NB4 (cell line): ENCODE measurements at places on chromosomes 1 and 21.

- peak; percentile 87 for DNase-seq
These were observed 56.2 kb downstream of the ST3GAL3 start for GRCh38 chr1:43763497-43763973.

DNA sequence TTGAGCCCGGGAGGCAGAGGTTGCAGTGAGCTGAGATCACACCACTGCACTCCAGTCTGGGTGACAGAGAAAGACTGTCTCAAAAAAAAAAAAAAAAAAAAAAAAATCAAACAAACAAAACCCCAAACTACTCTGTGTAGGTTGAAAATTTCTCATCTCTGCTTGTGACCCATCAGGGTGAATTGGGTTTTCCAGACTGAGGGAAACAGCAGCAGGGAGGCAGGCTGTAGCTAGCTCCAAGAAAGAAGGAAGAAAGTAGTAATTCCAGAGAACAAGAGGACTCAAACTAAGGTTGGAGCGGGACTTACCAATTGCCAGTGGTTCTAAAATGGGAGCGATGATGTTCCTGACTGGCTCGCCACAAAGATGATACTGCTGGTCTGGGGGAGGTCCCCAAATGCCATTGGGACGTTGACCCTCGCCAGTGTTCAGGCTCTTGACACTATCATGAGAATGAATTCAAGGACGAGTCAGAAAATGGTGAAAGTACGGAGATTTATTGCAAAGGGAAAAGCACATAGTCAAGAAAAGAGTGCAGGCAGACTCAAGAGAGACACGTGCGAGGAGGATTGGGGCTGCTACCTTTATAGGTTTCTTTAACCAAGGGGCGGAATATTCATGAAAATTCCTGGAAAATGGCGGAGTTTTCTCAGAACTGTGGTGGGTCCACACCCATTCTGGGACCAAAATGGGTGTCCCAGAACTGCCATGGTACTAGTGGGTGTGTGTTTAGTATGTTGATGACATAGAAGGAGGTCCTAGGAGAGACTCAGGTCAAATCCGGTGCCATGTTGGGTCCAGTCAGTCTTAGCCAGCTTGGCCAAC is 13.4 kb downstream of the AADACL4 start:
- no peak for DNase-seq

DNA sequence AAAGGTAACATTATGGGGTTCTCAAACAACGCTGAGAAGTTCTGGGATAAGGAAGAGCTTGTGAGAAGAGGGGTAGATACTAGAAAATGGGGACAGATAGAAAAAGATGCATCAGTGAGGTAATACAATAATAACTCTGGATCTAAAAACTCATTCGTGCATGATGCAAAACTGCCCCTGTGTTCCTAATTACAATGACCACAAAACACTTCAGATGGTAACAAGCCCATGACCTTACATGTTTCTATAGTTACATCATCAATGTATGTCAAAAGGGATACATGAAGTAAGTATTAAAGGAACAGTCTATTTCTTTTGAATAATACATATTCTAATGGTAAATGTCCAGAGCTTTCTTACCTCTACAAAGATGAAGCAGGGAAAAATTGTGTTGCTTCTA is 110.6 kb upstream of the PLPPR5 start:
- DNase-seq = no peak

GRCh38 chr21:42398436-42399028 is 2.7 kb upstream of the TMPRSS3 start:
- peak; percentile 24 for DNase-seq

DNA sequence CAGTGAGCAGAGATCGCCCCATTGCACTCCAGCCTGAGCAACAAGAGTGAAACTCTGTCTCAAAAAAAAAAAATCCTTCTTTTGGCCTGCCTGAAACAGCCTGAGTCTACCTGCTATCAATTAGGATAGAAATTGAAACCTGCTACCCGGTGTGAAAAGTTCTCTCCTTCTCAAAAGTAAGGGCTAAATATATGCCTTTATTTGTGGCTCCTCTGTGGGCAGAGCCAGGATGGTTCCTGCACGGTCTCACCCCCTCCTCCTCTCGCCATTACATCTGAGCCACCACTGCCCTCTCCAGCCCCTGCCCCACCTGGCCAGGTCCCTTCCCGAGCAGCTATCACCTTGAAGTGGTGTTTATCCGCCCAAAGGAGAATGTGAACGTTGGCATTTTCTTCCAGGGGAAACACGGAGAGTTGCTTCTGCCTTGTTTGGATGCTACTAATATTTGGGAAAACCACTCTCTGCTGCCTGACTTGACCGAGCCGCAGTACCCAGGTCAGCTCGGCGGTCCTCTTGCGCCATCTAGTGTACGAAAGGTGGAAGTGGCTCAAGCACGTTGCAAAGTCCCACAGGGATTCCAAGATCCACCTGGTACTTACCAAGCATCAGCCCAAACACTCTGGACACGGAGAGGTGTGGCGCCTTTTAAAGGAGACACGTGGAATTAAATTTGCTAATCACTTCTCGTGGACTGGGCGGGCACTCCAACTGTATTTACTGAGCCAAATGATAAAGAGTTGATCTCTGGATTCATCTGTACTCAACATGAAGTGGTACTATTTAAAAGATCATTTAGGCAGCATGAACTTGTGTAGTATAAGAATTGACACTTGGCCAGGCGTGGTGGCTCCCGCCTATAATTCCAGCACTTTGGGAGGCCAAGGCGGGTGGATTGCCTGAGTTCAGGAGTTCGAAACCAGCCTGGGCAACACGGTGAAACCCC is 31.9 kb downstream of the SETD4 start:
- peak; percentile 75 for DNase-seq
